ENCODE measurements at places on chromosomes 16 and 17.

DNA sequence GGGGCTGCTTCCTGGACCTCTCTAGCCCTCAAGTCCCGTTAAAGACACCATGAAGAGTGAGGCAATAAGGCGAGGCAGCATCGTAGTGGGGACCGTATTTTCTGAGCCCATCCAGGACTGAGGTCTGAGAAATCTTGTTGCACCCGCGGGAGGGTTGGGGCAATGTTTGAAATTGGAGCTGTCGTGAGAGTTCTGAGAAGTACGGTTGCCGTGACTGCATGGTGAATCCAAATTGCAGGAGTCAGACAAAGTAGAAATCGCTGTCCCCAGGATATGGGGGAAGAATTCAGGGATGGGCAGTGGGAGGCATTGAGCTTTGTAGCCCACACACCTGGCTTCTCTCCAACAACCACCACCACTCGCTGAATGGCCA lies 42.0 kb upstream of the RPL38 start:
- no peak for DNase-seq

- DNase-seq = no peak
Measured at GRCh38 chr17:5605452-5605851, 21.1 kb upstream of the NLRP1 start.

DNA sequence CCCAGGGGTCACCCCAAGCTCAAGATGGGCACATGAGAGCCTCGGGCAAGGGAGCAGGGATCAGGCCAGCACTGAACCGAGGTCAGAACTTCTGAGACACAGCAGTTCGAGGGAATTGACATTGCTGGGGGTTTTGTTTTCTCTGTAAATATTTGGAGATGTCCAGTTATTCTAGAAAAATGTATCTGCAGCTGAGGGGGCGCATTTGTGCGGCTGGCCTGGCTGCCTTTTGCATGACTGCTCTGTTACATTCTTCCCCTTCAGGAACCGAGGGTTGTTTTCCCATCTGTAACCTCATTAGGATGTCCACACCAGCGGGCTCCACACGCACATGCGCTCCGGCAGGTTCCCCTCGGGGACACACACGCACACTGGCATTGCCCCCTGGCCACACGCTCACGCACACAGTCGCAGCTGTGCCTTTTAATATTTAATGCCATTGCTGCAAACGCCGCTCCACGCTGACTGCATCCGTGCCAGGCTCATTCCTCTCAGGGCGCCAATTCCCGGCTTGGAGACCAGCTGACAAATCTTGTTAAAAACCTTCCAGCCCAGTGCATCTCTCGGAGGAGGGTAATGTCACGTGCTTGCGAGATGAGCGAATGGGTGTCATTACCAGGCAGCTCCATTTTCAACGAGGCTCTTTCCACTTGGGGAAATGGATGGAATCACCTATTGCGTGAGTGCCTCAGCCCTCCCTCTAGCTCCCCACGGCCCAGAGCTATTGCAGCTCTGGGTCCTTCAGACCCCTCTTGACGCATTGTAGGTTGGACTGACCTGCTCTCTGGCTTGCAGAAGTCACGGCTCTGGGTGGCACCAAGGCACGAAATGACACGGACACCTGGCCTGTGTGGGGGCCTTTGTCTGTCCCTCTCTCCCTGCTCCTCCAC lies 13.1 kb downstream of the CCR7 start:
- DNase-seq = no peak

DNA sequence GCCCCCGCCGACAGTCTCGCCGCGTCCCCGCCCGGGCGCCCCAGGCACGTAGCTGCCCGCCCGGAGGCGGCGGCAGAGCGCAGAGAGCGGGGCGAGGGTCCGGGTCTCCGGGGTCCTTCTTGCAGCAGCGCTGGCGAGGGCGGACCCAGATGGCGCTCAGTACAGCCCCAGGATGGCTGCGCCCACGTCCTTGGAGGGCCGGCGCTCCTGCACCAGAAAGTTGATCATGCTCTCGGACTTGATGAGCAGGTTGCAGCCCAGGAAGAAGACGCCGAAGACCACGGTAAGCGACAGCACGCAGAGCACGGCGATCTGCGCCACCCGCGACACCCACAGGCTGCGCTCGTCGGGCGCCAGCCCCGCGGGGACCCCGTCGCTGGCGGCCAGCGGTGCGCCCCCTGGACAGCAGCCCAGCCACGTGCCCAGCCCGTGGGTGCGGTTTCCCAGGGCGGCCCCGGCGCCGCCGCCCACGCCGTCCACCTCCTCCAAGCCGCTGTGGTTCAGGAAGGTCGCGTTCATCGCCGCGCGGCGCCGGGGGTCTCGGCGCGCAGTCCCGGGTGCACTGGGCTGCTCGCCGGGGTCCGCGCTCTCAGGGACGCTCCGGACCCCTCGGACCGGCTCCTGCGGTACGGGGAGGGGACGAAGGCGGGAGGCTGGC lies 435 bp downstream of the RPRML start:
- no peak for DNase-seq

DNA sequence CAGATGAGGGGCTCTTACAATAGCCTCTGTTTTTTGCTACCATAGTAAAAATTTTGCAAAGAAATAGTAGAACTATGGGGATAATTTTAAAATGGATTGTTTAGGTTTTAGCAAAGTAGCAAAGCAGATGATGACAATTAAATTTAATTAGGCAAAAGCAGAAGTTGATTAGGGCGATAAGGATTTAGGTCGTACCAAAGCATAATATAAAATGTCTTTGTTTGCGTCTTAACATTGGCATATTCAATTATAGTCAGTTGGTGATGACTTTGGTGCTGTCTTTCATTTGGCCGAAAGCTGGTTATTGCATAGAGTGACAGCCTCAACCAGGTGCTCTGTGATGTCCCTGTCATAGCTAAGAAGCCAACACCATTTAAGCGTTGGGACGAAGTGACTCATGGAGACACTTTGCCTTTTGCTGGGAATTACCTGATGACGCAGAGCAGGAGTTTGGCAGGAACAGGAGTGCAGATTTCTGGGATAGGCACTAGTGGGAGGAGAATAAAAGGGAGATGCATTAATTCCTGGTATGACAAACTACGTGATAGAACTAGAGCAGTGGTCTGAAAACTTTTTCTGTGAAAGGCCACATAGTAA lies 38.3 kb downstream of the MAP2K6 start:
- no peak for DNase-seq

DNA sequence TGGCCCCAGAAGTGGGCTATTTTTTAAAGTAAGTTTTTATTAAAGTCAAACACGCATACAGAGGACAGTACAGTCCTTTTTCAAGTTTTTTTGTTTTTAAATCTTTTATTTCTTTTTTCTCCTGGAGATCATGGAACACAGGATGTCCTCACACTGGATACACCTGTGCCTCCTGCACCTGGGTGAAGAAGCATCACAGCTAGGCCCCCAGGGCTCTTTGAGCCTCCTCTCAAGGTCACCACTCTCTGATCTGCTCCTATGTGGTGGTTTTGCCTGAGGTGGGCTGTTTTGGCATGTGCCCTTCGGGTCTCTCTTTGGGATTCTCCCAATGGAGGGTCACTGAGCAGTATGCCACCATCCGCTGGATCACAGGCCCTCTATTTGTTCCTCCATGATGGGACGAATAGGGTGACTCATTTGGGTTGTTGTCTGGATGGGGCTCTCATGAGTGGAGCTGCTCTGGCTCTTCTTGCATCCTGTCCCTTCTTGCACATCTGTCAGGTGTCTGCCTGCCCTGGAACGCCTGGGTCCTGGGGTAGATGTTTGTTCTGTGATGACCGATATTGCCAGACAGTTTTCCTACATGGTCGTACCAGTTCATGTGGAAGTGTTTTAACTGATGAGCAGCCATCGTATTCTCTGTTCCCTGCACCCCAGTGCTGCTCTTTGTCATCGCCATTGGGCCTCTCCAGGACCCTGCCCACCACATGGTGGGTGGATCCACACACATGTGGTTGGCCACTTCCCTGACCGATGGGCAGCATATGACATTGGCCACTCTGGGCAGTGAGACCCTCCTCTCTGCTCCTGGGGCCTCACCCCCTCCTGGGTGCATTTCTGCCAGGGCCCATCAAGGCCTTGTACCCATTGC lies 55.2 kb upstream of the MED9 start:
- no peak for DNase-seq

DNA sequence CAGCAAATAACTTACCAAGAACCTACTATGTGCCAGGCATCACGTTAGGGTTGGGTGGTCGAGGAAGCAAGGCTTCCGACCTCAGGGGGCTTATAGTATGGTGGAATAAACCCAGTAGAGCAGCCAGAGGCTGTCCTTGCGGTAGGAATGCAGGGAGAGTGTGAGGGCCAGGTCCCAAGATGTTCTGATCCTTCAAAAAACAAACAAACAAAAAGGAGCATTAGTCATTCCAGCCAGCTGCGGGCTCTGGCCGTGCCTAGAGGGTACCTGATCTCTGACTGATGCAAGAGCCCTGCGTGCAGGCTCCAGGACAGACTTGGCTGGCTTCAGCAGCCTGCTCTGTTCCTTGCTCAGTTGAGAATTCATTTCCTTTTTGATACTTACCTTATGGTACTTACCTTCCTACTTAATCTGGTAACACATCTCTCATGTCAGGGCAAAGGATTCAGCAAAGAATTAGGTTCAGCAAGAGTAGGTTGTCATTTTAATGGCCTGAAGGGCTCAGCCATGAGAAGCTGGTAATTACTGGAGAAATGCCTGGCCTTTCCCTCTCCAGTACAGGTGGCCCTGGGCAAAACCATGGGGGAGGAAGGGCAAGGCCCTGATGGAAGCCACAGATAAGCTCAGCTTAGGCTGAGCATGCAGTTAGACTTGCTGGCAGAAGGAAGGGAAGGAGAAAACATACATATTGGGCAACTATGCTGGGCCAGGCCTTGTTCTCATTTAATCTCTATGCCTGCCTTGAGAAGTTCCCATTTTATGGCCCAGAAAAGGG lies 18.4 kb downstream of the CYB5D2 start:
- DNase-seq = no peak

GRCh38 chr17:19766421-19767270 lies 18.5 kb upstream of the ALDH3A1 start:
- peak; percentile 77 for DNase-seq

DNA sequence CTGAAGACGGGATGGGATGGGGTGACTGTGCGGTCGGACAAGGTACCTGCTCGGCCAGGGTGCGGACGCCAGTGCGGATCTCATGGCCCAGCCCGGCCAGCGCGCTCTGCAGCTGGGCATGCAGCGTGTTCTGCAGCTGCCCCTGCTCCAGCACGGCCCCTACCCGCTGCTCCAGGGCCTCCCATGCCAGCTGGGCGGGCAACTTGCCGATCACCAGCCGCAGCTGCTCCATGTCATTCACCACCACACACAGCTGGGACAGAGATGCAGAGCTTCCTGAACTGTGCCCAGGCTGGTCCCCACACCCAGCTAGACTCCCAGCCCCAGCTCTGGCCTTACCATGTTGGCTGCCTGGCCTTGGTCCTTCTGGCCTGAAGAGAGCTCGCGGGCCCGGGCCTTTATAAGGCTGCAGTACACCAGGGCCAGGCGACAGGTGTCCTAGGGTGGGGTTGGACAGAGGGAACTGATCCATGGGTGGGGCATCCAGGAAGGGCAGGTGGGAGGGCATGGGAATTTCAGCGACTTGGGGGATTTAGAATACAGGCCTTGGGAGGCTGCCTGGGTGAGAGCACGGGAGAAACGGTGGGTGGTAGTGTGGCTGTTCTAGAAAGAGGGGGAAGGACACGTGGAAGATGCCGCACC lies 9.8 kb downstream of the UNC13D start:
- DNase-seq = no peak

DNA sequence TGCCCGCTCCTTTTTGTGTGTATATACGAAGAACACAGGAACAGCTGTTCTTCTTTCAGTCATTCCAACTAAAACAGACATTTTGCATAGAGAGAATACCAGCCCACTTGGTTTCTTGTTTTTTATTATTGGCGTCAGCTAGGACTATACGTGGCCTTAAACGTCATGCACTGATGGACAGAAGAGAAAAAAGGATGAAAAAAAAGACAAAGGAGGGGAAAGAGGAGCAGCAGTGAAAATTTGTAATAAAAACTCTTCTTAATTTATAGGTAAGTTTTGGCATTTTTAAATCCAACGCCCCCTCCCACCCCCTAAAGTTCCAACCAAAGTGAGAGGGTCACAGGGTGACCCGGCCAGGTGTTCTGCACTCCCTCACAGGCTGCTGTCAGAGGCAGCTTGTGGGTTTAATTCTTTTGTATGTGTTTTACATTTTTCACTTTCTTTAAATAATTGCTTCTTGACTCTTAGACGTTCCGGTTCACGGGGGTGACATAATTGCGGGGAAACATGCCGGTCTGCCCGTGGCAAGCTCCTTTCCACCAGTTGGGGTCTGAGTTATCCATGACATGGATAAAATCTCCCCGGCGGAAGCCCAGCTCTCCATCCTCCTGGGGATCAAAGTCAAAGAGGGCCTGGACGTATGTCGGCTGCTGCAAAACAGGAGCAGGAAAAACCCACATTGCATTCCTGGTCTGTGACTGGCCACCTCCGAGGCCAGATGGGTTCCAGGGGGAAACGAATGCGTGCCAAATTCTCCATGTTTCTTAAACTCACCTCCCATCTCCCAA lies 30.9 kb upstream of the SLC25A19 start:
- DNase-seq = no peak

DNA sequence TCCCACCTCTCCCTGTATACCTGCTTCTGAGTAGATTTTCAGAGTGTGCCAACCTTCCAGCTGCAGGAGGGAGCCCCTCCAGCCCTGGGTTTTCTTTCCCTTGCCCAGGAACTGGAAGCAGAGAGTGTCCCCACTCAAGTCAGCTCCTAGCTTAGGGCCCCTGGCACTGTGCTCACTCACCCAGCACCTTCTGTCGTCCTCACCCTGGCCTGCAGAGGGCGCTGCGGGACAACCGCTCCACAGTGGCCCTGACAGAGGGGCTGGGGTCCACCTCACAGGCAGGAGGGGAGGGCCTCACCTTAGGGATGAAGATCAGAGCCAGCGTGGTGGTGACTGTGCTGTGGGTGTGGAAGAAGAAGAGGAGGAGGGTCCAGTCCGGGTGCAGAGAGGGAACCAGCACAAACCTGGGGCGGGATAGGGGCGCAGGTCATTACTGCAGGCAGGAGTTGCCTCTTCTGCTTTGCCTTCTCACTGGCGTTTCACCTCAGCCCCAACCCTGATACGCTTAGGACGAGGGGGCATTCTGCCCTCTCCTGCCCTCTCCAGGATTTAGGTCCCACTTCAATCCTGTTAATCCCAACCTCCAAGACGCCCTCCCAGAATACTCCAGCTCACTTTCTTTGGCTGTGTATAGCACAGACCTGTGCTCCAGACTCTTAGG lies 10.0 kb downstream of the GPR179 start:
- no peak for DNase-seq

GRCh38 chr17:61926826-61927207 lies 965 bp downstream of the INTS2 start:
- no peak for DNase-seq

- no peak for DNase-seq
Measured at GRCh38 chr17:64084086-64084939, 45.6 kb downstream of the ERN1 start.

- DNase-seq = no peak
Measured at GRCh38 chr17:80047176-80047575, 10.7 kb downstream of the CCDC40 start.

DNA sequence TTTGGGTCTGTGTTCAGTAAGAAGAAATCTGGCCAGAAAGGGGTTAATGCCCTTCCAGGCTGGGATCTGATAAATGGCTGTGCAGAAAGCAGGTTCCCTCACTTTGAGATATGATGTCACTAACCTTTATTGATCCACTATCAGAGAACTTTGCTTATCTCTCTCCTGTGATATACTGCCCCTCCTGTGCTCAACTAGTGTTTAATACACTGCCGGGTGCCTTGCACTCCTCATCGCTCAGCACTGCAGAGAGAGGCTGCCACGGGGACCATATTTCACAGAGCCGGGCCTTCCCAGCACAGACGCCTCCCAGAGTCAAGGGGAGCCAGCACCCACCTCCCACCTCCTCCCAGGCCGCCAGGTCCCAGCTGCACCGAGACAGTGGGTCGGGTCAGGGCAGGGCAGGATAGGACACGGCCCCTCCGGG lies 20.2 kb downstream of the ZFHX3 start:
- DNase-seq = no peak

- DNase-seq = peak; percentile 81
Measured at GRCh38 chr16:68040506-68041288, 17.6 kb downstream of the DUS2 start.
